ENCODE measurements at places on chromosomes 5 and 9. TPM values are rescaled to one million over a fixed set of nuclear protein-coding genes. Genes with fewer than 3 reads are reported as not detected.

Gene GABRA6
- not detected for total RNA-seq

- DNase-seq, result no peak
Measured at GRCh38 chr9:112051812-112052211, 123.3 kb downstream of the SUSD1 start.

DNA sequence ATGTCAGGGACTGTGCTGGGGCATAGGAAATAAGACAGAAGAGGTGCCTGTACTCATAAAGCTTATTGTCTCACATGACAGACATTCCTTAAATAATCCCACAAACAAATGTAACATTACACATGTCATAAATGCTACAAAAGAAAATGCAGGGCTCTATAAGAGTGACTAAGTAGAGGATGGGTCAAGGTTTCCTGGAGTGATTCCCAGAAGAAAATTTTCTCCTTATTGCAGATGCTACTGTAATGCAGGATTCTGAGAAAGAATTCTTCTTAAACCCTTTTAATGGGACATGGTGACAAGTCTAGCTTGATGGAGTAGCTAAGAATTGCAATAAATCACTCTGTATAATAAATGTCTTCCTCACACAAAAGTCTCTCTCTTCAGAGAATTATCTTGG is 55.7 kb downstream of the SH3TC2 start:
- DNase-seq, result no peak

DNA sequence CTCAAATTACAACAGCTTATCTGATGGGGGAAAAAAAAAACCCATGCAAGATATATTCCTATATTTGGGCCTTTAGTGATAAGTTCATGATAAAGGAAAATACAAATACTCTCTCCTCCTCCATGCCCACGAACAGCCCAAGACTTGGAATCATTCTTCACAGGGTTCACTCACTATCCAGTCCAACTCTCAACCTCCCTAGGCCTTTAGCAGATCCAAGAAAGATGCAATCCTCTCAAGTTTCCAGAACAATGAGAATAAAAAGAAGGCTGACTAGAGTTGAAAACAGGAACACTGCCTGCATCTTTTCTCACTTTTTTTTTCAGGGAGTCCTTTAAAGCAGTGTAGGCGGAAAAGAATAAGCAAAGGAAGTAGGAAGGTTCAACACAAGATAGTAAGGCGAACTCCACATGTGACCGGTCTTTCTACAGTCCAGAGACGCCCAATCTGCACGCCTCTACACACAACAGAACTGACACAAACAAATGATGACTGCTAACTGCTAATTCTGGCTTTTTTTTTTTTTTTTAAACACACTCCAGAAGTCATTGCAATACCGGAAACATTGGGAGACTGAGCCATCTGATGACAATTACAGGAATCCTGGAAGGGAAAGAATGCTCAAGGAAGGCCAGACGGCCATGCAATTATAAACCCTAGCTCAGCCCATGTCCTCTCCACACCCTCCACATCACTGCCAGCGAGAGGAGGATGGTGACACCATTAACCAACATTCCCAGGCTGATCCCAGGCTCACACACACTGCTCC is 75.4 kb downstream of the BNC2 start:
- no peak for DNase-seq

- DNase-seq, result no peak
Measured at GRCh38 chr5:80170117-80170535, 85.7 kb downstream of the SERINC5 start.

DNA sequence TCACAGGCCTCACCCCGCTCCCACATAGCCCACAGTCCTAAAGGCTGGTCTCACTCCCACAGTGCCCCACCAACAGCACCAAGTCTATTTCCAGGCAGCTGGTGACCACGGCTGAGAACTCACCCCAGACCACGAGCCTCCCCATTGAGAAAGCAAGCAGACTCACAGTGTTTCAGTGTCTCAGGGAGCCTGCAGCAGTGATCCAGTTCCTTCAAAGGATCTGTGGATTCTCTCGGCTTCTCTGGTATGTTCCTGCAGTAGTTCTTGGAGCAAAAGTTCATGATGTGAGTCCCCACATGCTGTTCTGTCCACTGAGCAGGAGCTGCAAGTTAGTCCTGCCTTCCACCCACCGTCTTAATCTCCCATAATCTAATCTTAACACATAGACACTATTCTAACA is 185.3 kb upstream of the CDH6 start:
- DNase-seq, result no peak

Gene DRD1
- total RNA-seq, result not detected

GRCh38 chr5:136425921-136426320 is 60.6 kb upstream of the TRPC7 start:
- no peak for DNase-seq

DNA sequence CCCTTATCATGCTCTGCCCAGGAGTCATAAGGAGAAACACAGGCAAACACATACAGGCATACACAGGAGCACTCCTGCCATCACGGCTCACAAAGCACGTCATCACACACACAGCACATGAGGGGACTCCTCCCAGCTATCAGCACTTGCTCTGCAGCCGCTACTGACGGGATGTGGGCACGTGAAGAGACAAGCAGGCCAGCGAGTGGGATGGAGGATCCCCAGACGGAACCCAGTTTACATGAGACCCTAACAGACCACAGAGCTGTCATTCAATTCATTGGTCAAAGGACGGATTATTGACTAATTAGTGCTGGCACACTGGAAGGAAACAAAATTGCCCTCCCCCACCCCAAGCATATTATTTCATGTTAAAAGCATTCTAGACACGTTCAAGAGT is 53.6 kb downstream of the SEMA4D start:
- DNase-seq, result no peak

DNA sequence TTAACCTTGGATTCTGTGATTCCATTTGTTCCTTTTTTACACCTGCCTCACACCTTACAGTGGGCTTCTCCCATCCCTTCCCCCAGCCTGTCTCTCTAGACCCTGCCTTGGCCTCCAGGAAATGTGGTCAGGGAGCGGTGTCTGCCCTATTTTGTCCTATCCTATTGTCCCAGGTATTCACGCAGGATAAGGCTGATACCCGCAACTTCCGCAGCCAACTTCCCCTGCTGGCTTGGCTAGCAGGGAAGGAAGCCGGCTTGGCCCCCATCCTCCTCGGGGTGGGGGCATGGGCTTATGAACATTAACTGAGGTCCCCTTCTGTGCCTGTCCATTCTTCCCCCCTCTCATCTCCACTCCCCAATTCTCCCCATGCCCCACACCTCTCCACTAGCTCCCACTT is 3.5 kb downstream of the CSF1R start:
- DNase-seq, result no peak

Gene CDH12
- not detected for total RNA-seq

Gene PCDHA6
- not detected for total RNA-seq
